ENCODE measurements at places on chromosomes 6 and 20.

- no peak for DNase-seq
These were observed 81.4 kb upstream of the HEY2 start for GRCh38 chr6:125668071-125668470.

DNA sequence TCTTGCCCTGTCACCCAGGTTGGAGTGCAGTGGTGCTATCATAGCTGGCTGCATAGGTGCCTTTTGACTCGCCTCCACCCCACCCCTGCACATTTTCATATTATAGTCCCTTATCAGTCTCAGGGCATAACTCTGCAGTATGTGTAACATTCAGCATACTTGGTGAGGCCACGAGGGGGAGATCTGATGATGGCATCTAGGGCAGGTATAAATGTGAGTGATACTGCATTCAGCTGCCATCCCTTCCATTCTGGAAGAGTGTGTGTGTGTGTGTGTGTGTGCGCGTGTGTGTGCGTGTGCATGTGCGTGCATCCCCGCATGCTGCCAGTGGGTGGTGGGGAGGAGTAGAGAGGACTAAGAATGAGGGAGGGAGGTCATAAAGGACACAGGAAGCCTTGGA lies 81.4 kb downstream of the JARID2 start:
- DNase-seq: no peak

- no peak for DNase-seq
These were observed 283.0 kb upstream of the MARCKS start for GRCh38 chr6:113574147-113574546.

GRCh38 chr6:131923356-131923755 lies 27.8 kb downstream of the CCN2 start:
- DNase-seq: peak; percentile 48

GRCh38 chr20:49894073-49894470 lies 21.3 kb downstream of the SPATA2 start:
- no peak for DNase-seq

- peak; percentile 57 for DNase-seq
These were observed 116.3 kb downstream of the OR2B2 start for GRCh38 chr6:27795697-27796494.

DNA sequence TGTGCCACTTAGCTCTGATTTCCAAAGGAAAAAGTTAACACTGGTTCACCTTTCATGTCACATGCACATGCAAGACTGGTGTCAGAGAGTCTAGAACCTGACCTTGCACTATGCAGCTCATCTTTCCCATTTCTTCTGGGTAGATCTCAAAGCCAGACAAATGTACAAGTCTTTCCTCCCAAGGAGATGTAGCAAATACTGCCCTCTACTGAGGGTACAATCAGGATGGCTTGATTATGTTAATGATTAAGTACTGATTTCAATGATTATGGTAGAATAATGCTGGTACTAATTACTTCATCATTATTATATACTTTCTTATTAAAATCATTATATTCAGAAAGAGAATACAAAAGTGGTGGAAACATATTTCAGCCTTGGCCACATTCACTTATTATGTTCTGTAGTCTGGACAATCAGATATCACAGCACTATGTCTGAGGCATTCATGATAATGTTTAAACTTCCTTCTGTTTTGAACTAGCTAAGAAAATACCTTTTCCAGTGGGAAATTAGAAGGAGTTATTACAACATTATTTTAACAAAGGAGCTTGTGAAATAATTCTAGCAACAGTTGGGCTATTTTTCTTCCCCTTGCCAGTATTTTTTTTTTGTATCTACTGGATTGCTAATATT lies 68.5 kb upstream of the FOXO3 start:
- no peak for DNase-seq

DNA sequence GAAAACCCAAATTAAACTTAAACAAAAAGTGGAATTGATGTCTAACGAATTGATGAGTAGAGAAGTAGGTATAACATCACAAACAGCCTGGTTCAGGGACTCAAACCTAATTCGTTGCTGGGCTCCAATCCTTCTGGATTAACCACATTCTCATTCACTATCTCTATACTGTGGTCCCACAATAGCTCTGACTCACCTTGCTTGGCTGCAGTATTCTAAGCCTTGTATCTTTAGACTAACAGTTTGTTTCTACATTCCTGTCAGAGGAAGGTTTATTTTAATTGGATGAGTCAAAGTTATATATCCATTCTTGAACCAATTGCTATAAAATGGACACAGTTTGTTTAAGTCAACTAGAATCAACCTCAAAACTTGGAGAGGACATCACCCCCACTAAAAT lies 530.5 kb upstream of the PTCHD4 start:
- no peak for DNase-seq

- DNase-seq: no peak
These were observed 186.8 kb downstream of the CDH26 start for GRCh38 chr20:60144974-60145527.

Measured in stimulated activated naive B cell treated with anti-CD40 and anti-IgM and Interleukin-4, amounts not matched to agents 10 μg/mL and 1 μg/mL and 100 μg/mL, for 72 hours (primary cell).